ENCODE measurements at places on chromosomes 11 and 22.

DNA sequence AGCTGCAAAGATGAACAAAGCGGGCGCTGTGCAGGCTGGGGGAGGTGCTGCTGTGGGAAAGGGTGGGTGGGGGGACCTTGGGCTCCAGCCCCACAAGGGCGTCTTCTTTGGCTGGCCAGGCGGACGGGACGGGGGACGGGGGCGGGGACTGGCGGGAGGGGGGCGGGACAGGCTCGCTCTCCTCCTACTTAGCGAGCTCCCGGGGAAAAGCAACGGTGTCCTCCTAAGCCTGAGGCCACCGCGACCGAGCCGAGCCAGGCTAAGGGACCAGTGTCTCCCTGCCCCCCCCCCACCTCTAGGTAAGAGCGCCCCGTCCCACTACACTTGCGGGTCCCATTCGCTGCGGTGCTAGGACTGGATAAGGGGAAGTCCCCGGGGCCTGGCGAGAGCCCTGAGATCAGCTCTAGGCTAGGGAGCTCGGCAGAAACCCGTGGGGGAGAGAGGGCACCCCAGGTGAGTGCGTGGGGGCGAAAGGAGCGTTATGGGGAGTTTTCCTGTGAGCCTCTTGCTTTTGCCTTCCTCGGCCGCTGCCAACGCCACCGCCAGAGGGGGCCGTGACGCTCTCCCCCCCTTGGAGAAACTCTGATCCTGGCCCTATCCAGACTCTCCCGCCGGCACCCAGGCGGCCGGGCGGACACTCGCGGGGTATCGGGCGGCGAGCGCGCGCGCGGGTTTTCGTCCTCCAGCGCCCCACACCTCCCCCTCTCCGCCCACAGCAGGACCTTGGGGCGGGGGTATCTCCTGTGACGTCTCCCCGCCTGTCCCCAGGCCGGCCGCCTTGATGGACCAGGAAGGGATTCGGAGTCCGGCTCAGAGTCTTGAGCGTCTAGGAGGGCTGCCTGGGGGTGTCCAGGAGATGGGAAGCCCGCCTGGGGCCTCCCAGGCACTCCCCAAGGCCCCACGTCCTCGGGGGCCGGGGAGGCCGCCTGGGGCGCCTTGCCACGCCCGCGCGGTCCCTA is at the start of gene PHLDB1:
PHLDB1 (plus strand) TSS at position 215 of the 959 bp plus-strand sequence. CDS start 6,222 bp downstream, outside the sequence.
- DNase-seq: peak; percentile 55

- no peak for DNase-seq
These were observed 110.2 kb downstream of the TEAD1 start for GRCh38 chr11:12784445-12784844.

- peak; percentile 19 for DNase-seq
These were observed 6.5 kb downstream of the ZFTA start for GRCh38 chr11:63761931-63762653.

- DNase-seq: no peak
These were observed 51.5 kb upstream of the MTNR1B start for GRCh38 chr11:92917927-92918326.

- DNase-seq: no peak
These were observed 5.6 kb upstream of the SCGB2A1 start for GRCh38 chr11:62202910-62203309.

DNA sequence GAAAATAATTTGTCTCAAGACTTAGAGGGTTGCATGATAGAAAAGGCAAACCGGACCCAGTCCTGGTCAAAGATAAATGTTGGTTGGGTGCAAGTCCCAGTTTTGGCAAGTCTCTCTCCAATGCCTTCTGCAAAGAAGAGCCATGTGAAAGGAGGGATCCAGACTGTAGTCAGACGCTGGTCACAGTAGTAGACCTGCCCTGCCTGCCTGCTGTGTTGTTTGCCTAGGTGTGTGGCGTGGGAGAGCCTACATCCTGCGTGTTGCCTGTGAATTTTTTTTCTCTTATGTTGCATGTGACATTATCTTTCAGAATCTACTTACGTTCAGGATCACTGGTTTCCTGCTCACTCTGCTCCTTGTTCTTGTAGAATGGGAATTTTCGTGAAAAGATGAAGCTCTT is 197.6 kb upstream of the CCDC90B start:
- no peak for DNase-seq

DNA sequence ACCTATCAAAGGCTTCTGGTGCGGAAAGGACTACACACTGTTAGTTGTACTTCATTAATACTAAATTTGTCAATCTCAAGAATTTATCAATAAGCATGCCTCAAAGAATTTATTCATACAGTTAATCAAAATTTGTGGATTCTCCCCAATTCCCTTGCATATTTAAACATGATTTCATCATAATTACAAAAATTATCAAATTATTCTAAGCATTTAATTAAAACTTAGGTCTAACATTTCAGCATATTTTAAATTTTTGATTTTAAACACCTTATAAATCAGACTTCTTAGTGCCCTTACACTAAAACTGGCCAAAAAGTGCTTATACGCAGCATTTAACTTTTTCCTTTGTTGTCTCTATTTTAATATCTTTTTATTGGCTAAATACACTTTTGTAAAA is 13.8 kb upstream of the SERPIND1 start:
- no peak for DNase-seq

GRCh38 chr11:76656050-76656531 is 14.5 kb downstream of the LRRC32 start:
- no peak for DNase-seq

DNA sequence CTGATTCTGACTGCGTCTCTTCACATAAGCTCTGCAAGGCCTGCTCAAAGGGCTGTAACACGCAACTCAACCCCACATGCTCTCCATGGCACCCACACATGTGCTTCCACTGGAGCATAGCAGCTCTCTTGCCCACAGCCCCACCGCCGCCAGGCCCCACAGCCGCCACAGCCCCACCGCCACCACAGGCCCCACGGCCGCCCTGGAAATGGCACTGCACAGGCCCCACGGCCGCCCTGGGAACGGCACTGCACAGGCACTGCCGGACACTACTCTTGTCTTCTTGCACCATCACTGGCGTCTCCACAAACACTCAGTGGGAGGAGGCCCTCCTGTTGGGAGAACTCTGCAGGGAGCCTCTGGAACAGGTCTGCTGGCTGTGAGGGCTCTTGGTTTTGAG is 8.6 kb downstream of the MOB2 start:
- no peak for DNase-seq

GRCh38 chr11:75789521-75789920 is 20.9 kb downstream of the DGAT2 start:
- no peak for DNase-seq

DNA sequence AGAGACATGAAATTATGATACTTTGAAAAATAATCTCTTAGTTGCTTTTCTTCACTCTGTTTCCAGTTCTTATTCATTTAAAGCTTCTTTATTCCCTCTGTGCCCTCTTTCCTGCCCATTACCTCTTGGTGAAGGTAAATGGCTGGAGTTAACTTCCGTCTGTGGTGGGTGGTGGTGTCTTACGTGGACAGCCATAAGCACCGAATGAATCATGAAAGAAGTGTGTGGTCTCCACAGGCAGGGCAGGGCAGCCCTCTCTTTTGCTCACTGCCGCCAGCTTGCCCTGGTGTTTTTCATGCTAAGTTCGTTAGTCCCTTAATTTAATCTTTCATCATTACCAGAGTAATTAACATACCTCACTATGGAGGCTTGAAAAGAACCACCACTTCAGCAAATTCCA is 98.7 kb upstream of the SORL1-AS1 start:
- no peak for DNase-seq

DNA sequence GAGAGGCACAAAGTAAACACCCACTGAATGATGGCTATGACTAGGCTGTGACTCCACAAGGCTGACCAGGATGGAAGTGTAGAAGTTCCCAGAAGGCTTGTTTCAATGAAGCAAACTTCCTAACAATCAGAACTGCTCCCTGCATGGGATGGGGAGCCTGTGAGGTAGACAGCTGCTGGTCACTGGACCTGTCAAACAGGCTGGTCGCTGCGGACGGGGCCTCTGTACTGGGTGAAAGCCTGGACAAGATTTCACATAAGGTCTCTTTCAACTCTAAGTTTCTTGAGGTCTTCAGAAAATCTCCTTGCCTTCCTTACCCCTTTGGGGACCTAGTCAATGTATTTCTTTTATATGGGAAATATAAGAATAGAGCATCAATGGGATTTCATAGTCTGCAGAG is 438.2 kb downstream of the BUD13 start:
- DNase-seq: no peak

DNA sequence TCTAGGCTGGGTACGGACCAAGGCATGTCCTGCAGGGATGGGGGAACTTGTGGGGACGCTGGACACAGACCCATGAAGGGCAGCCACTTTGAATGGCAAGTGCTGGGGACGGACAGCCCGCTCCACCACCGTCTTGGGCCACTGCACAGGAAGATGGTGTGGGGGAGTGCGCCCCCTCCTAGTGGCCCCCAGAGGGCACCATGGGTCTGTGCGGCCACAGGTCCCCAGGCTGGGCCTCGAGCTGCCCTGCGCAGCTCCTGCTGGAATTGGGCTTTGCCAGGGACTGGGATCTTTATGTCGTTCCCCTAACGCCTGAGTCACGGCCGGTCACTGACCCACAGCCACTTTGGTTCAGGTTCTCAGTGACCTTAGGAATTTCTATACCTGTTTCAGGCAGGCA is 44.4 kb downstream of the NAT10 start:
- no peak for DNase-seq
